ENCODE measurements at places on chromosomes 5 and 9. TPM values are rescaled to one million over a fixed set of nuclear protein-coding genes. Genes with fewer than 3 reads are reported as not detected.

PCDHA9 gene
- total RNA-seq = not detected

C9orf152 gene
- total RNA-seq = not detected

CD274 gene
- total RNA-seq = 12.2 TPM

ADCY2 gene
- total RNA-seq = not detected
